ENCODE measurements at places on chromosomes 2 and 18.

GRCh38 chr18:52046842-52047241, 293.2 kb upstream of the DCC start:
- no peak for DNase-seq

- no peak for DNase-seq
Measured at GRCh38 chr2:188395903-188396689, 104.4 kb downstream of the GULP1 start.

DNA sequence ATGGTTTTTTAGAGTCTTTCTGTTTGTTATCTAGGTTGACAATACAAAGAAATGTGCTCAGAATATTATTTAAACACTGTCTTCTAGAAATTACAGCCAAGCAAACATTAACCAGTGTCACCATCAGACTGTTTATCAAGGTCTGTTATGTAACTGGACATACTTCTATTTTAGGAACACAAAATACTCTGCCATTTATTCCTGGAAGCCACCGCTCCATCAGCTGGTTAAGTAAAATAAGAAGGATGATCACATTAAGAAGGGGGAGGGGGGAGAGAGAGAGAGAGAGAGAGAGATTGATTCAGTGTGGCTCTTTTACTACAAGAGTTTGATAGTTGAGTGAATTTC, 47.9 kb downstream of the MBP start:
- no peak for DNase-seq

DNA sequence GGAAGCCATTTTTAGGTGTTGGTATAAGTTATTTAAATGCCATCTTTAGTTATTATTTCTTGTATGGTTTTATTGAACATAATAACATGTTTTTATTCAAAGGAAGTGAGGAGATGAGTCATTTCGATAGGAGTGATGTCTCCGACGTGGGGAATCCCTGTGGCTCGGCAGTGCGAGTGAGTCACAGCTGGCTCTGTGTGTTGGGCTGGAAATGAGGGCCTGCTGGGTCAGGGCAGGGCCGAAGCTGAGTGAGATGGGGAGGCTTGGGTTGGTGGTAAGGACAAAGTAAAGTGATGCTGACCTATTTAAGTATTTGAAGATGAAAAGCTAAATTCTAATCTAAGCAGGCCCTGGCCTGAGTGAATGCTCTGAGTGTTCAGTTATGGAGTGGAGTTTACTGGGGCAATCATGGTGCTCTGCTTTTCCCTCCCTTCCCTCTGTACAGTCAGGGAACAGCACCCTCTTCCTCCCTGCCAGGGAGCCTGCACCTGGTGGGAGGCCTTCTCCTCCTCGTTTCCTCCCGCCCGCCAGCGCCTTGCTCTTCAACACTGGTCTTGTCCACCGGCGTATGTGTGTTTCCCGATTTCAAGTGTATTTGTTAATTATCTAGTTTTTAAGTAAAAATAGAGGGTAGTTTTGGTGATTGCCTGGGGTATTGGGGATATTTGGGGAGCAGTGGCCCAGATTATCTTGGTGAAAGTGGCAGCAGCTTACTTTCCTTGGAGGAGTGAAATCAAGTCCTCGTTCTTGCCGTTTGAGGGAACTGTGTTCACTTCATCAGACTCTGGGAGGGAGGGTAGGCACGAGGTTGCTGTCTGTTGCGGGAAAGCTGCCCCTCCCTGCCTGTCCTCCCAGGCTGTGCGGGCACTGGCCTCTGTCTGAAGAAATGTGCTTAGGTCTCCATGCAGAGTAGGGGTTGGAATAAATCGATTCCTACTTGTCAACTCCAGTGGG, 157.0 kb downstream of the LDLRAD4 start:
- peak; percentile 83 for DNase-seq

- peak; percentile 72 for DNase-seq
Measured at GRCh38 chr18:46071653-46072375, at the start of gene PSTPIP2. TSS of gene PSTPIP2 (minus strand) at chr18:46072260. CDS start at chr18:46072188, 72 bp downstream.

DNA sequence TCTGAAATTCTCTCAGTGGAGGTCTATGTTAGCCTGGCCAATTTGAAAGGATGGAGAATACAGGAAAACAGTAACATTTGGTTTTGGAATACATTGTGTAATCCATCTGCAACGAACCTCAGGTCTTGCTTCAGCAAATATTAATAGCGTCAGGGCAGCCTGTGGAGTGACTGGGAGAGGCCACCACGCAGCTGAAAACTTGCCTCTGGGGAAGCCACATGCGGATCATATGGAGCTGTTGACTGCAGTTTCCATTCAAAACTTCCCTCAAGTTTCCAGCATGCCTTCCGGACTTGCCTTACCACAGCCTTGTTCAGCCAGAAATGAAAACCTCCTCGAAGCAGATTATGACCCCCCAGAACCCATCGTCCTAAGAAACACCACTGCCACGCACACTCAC, 25.7 kb downstream of the BCL11A start:
- no peak for DNase-seq

DNA sequence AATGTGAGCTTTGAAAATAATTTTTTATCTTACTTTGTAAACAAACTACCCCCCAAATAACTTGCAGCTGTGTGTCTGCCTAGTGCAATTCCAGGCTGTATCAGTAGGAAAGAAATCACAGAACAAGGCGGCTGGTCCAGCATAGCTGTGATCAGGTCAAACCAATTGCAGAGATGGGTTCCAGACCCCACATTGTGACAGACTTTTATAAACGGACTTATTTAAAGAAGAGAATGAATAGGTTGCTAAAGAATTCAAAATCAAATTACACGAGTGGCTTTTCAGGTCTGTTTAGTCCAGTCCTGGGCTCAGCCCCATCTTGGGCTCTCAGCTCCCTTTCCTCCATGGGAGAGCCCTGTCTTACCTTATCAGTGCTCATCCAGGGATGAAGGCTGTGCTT, 11.1 kb downstream of the BMP10 start:
- no peak for DNase-seq

- DNase-seq: no peak
Measured at GRCh38 chr2:203177361-203177760, 61.5 kb upstream of the CYP20A1 start.

DNA sequence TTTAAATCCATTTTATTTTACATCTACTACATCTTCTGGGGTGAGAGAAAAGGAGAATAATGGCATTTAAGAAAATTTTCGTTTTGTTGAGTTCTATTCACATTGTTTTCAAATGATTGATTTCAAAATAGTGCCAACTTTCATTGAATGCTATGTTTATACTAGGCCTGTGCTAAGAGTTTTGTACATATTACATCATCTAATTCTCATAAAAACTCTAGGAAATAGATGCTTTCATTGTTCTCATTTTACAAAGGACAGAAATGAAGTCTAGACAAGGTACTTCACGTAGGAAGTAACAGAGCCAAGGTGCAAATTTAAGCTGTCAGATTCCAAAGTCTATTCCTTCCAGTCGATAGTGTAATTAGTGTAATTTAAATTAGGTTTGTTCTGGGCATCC, 402.8 kb upstream of the UBE2E3 start:
- no peak for DNase-seq

- no peak for DNase-seq
Measured at GRCh38 chr2:71530211-71530610, 76.8 kb downstream of the DYSF start.

DNA sequence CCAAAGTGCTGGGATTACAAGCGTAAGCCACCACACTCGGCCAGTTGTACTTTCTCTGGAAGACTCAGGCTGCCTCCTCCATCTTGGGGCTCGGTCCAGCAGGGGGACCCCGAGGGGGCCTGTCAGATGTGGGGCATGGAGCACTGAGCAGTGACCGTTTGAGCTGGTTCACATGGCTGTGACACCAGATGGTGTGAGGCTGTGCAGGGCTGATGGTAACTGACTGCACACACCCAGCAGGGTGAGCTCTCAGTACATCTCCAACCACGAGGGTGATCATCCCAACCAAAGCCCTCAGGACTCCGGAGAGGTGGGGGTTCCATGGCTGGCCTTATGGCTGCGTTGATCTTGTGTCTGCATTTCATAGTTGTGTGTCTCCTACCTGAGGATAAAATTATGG, 63.4 kb downstream of the FAM168B start:
- no peak for DNase-seq

- DNase-seq: no peak
Measured at GRCh38 chr2:193845604-193846003, 1650.9 kb upstream of the TMEFF2 start.

DNA sequence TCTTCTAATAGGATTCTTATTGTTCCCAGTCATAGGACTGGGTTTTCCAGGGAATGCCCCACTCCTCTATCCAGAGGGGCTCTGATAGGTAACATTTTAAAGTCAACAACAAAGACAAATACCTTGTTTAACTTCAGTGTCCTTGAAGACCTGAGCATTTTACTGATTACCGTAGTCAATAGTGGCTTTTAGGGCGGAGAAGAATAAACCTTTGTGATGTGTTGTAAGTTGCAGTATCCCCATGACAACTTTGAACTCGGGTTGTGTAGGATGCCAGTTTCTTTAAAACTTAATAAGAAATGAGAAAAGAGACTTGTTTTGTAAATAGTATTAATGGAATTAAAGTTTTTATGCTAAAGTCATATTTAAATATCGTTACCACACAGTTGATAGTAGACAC, 6.0 kb downstream of the GATA6 start:
- DNase-seq: no peak

DNA sequence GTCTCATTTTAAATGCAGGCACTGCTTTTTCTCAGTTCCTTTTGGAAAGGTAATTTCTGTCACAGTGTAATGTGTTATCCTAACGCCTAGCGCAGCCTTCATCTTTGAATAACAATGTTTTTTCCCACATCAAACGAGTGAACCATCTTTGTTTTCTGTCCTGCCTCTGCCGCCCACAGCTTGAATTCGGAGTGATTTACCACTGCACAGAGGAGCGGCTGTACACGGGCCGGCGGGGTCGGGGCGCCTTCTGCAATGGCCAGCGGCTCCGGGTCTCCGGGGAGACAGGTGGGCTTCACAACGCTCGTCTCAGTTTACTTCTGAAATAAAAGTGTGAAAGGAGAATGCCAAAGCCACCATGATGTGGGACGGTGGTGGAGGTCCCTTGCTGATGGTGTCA, 32.8 kb downstream of the IMPA2 start:
- DNase-seq: no peak

GRCh38 chr2:127175041-127175721, 44.9 kb downstream of the CYP27C1 start:
- no peak for DNase-seq

GRCh38 chr2:231514951-231515297, 15.3 kb downstream of the NMUR1 start:
- no peak for DNase-seq

- no peak for DNase-seq
Measured at GRCh38 chr2:48357351-48357750, 172.6 kb upstream of the STON1 start.

- no peak for DNase-seq
Measured at GRCh38 chr2:2633017-2633416, 301.9 kb upstream of the MYT1L start.

DNA sequence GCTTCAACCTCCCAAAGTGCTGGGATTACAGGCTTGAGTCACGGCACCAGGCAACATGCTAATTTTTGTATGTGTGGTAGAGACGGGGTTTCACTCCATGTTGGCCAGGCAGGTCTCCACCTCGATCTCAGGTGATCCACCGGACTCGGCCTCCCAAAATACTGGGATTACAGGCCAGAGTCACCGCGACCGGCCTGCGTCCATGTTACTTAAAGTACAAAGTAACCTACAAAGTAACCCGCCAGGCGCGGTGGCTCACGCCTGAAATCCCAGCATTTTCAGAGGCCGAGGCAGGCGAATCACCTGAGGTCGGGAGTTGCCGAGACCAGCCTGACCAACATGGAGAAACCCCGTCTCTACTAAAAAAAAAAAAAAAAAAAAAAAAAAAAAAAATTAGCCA, 1.1 kb upstream of the ANKRD30B start:
- DNase-seq: no peak

DNA sequence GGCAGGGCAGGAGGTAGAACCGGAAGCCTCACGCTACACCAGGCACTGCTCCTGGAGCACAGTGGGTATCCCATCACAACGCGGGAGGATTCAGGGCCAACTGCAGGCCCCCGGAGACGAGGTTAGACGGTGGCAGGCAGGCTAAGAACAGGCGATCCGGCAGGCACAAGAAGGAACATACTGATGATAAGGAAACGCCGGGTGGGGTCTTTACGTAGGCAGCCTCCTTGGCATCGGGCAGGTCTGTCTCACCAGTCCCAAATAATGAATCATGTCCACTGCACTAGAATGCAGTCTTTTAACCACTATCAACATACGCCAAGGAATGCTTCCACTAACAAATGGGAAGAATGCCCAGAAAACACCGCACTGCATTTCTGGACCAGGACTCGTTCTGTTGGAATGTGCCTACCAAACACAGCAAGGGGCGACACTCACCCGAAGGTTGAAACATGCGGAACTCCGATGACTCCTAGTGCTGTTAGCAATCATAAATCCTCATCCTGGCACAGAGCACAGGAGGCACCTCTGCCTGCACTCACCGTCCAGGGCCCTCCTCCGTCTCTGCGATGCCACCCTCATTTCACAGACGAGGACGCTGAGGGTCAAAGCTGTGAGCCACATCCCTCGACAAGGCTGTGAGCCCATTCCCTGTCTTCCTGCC, 35.2 kb downstream of the ZNF516 start:
- DNase-seq: no peak

DNA sequence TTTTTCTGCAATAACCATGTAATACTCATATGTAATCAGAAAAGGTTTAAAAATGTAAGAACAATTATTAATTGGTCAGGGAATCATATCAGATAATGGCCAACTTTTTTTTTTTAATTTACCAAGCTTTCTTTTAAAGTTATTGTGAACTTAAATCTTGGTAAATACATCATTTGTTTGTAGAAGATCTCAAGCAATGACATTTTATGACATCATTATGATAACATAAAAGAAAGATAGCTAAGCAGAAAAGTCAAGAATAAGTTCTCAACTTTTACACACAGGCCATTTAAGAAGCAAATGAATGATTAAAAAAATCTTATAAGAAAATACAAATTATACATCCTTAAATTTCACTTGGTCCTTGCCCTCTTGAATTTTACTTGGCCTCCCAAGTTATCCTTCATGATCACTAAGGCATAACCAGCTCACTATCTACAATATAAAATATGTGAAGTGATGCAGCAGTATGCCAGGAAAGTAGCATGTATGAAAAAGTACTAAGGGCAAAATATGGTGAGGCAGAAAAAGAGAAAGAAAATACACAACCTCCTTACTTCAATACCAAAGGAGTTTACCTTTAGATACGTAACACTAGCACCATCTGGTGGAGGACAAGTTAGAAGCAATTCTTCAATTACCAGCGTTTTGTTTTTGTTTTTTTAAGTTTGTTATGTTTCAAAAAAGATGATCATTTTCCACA, 116.6 kb downstream of the SRBD1 start:
- no peak for DNase-seq

GRCh38 chr2:124482551-124482950, 457.5 kb downstream of the CNTNAP5 start:
- no peak for DNase-seq

DNA sequence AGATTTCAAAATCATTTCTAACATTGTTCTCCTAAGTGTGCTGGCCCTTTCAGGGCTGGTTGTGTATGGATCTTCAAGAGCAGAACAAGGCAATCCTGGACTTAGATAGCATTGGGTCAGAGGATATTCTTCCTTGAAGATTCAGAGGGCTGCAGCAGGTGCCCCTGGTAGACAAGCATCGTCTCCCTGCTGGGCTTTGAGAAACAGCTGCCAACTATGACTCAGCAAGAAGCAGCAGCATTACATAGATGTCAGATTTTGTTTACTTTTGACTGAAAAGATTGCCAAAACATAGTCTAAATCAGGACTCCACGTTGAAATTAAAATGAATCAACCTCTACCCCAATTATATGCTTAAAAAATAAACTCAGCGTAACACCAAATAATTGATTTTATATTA, 618.8 kb downstream of the SOCS6 start:
- no peak for DNase-seq
